ENCODE measurements at places on chromosomes 4 and X.

DNA sequence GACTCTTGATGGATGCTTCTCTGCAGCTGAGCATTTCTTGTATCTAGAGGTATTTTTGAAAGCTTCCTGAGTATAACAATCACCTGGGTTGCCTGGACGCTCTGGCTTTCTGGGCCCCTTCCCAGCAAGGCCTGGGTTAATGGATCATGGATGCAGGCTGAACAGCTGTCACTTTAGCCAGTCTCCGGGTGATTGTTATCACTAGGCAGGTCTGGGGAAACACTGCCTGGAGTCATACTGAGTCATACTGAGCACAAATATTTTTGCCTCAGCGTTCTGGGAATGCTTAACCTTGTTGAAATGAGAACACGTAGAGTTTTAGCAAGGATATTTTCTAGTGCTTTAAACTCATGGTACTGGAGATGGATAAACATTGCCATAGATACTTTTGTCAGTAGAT lies 102.6 kb downstream of the PHEX start:
- DNase-seq = no peak

DNA sequence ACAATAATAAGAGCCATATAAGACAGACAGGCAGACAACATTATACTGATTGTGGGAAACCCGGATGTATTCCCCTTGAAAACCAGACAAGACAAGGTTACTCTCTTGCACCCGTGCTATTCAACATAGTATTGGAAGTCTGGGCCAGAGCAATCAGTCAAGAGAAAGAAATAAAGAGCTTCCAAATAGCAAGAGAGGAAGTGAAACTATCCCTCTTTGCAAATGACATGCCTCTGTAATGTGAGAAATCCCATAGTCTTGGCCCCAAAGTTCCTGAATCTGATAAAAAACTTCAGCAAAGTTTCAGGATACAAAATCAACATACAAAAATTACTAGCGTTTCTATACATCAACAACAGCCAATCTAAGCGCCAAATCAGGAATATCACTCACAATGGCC lies 102.1 kb downstream of the DCAF12L2 start:
- no peak for DNase-seq

DNA sequence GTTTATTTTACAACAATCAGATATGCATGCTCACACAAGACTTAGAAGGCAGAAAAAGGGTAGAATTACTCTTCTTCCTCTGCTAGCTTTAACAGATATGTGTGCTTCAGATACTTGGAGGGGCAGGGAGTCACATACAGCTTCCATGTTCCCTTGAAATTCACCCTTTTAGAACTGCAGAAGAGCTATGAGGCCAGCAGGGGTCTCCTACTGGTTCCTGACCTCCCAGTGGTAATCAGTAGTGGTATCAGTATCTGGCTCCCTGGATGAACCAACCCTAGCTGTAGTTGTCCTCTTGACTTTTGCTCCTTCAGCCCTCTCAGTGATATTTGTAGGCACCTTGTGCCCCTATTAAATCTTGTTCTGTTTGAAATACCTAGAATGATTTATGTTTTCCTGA lies 81.5 kb downstream of the RCHY1 start:
- DNase-seq = peak; percentile 44

DNA sequence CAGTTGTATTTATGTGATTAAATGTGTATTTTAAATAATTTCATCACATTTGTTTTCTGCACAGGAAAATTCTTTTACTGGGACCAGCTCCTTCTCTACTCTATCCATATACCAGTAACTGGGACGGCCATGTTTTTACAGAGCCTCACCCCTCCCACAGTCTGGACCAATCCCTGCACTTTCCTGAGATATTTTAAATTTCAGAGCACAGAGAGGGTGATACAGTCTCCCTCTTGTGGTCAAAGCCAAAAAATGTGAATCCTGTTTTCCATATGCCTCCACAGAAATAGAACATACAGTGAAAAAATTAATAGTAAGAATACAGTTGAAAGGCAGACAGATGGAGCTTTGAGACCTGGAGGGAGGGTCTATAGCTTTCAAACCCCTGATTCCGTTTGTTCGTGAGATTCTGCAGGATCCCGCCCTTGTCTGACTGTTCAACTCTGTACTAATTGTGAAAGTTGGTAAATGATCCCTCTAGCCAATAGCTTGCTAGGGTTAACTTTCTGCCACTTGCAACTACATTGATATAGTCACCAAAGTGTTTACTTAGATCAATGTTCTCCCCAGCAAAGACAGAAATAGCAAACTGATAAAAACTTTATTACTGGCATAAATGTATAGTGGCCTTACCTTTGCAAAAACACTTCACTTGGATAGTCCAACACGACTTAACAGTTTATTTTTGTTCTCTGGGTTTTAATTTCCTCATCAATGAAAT lies 172.2 kb downstream of the PPARGC1A start:
- DNase-seq = peak; percentile 11

- DNase-seq = peak; percentile 12
These were observed 410 bp downstream of the GNL3L start for GRCh38 chrX:54530357-54530900.

DNA sequence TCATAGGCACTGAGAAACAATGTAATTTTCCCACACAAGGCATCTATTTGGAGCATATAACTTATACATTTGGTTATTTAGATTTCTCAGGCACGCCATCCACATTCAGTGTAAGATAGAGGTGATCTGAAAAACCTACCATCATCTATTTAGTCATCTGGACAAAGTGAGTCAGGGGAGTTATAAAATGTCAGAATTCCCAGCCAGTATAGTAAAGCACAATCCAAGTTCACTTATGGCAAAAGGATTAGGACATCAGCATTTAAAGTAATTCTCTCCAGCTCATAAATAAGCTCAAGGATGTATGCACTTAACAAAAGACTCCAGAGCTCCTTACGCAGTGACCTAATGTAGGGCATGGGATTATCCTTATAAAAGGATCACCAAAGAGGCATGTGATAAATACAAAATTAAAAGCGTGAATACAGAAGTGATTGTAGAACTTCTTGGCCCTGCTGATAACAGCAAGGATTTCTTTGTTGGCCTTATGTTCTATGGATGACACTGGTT lies 65.3 kb upstream of the DCLK2 start:
- no peak for DNase-seq

GRCh38 chr4:127975121-127975770 lies 10.0 kb downstream of the ABHD18 start:
- no peak for DNase-seq
